ENCODE measurements at places on chromosomes 11 and 22.

DNA sequence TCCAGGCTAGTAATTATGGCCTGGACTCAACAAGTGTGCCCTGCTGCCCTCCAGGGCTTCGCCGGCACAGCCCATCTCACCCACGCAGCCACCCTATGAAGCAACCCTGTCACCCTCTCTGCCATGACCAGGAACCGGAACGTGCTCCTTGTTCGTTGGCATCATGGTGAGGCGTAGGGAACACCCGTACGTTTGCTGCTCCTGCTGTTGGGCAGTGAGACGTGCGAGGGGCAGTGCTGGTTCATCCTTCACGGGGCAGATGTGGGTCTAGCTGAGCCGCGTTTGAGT is 20.7 kb downstream of the NADSYN1 start:
- no peak for DNase-seq

- no peak for DNase-seq
These were observed 23.4 kb upstream of the RIC3 start for GRCh38 chr11:8192016-8192895.

DNA sequence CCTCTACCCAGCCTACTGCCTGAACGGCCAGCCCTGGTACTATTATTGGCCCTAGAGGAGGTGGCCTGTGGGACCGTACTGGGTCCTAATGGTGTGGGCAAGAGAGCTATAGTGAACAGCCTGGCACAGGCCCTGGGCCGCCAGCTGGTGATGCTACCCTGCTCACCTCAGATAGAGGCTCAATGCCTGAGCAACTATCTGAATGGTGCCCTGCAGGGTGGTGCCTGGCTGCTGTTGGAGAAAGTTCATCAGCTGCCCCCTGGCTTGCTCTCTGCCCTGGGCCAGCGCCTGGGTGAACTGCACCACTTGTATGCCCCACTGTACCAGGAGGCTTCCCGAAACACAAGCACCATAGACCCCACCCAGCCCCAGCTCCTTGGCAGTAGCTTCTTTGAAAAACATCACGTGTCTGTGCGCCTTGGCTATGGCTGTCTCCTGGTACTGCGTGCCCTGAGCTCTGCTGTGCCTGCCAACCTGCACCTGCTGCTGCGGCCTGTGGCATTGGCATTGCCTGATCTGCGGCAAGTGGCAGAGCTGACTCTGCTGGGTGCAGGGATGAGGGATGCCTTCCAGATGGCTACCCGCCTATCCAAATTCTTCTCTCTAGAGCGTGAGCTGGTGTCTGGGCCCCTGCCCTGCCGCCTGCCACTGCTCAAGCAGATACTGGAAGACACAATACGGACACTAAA is 49.0 kb downstream of the DNHD1 start:
- DNase-seq: no peak

- DNase-seq: no peak
These were observed 740.0 kb downstream of the DLG2 start for GRCh38 chr11:84887055-84887629.

- DNase-seq: no peak
These were observed 11.8 kb upstream of the FNBP4 start for GRCh38 chr11:47778878-47779483.

- no peak for DNase-seq
These were observed 77.9 kb upstream of the ANO1 start for GRCh38 chr11:70000228-70000627.

GRCh38 chr22:27135031-27135981 is 477.9 kb downstream of the MIAT start:
- DNase-seq: no peak
